ENCODE measurements at places on chromosomes 5 and 9.

DNA sequence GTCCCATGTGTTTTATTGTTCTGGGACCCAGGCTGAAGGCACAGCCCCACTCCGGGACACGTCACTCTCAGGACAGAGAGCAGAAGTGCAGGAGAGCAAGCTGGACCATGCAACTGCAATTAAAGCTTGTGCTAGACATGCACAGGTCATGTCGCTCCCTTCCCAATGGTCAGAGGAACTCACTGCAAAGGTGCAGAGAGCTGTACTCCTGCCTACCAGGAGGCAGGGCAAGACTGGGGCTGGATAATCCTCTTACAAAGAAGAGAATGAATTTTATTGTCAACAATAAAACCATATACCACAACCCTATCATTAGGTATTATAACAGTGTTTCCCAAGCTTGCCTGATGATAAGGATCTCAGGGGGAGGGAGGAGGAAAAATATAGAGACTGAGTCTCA is 74.0 kb upstream of the NEK6 start:
- no peak for DNase-seq

GRCh38 chr5:149073213-149073612 is 10.4 kb upstream of the SH3TC2 start:
- DNase-seq, result no peak

DNA sequence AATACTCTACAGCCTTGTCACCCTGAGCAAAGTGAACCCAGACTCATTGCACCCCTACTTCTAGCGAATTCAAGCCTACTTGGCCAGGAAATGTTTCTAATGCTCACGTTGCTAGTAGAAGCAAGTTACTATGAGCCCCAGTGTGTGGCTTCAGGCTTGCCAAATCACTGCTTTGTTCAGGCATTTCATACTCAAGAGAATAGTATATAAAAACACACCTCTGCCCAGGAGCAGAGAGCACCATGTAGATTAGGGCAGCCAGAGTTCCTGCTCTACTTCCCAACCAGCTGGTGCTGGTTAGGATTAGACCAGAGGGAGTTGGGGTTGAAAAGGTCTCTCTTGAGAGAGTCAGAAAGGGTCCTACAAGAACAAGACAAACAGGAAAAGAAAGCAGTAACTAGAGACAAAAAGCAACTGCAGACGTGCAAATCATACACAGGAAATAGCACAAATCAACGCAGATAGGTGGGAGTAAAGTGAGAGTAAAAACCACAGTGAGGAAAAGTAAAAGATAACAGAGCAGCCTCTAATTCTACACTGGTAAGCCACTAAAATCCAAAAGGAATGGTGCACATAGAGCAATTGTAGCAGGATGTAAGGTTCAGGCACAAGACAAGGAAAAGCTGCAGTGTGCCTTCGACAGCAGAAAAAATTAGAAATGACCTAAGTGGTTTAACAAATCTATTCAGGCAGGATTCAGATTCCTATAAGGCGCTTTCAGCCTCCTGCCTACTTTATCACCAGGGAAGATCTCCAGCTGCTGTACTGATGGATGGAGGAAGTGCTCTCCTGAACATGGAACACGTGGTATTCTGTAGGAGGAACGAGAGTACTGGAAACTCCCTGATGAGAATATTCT is 49.6 kb upstream of the KIF2A start:
- peak; percentile 34 for DNase-seq

- DNase-seq, result no peak
Measured at GRCh38 chr5:181217803-181218062, 5.3 kb upstream of the TRIM41 start.

GRCh38 chr9:17082343-17083064 is 52.3 kb upstream of the CNTLN start:
- no peak for DNase-seq

DNA sequence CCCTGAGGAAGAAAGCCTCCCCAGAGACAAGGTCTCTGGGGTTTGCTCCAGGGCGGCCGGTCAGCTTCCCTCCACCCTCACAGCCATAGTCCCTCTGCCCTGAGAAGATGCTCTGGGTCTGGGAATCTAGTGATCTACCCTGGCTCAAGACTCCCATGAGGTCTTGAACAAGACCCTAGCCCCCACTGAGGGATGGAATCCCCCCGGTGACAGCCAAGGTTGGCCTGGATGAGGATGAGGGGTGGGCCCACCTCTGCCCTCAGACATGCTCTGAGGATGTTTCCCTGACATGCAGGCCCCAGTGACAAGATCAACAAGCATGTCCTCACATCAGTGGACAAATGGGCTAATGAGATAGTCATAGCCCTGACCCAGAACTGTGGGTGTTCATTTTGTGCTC is 138.6 kb downstream of the C5orf15 start:
- DNase-seq, result no peak

DNA sequence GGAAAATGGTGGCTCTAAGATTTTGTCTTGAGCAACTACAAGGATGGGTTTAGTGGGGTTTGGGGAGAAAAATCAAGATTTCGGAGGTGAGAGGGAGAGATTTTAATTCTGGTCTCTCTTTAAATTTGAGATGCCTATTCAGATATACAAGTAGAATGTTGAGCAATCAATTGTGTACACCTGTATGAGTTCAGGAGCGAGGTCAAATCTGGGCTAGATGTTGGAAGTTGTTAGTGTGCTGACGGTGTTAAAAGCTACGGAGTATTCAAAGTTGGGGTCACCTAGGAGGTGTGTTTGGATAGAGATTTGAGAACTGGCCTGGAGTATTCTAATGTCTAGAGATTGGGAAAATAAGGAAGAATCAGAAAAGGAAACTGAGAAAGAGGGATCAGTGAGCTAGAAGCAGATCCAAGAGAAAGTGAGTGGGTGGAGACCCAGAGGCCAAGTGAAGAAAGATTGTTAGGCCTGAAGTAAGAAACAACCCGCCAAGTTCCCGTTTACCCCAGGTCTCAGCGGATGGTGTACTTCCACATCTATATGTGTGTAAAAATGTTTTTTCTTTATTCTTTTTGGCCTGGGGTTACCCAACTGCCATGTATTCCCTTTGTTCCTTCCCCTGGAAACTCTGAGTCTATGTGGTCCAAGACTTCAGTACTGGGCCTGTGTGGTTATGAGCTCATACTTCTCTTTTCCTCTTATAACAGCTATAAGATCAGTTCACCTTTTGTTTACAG is 11.9 kb upstream of the ARHGAP26 start:
- DNase-seq, result no peak
